Activated naive CD4-positive, alpha-beta T cell treated with anti-CD3 and anti-CD28 coated beads, Interleukin-2, amount 50 U/mL, for 72 hours (primary cell): ENCODE measurements at places on chromosomes 7 and 10.

GRCh38 chr7:85475071-85475470, 288.2 kb upstream of the SEMA3D start:
- DNase-seq = no peak

DNA sequence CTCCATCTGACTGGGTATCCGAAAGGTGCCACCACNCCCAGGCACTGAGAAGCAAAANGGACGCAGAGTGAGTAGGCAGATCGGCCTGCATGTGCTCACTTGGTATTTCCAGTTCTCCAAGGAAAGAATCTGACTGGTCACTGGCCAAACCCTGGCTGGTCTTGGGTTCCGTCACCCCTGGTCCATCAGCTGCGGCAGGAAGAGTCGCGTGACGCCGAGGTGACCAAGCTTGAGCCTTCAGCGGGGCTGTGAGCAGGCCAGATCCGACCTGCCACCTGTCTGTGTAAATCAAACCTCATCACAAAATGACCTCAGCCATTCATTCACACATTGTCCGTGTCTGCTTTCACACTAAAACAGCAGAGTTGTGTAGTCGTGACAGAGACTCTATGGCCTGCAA, 28.8 kb upstream of the CHST15 start:
- no peak for DNase-seq

- DNase-seq = no peak
These were observed 859.2 kb downstream of the GATA3 start for GRCh38 chr10:8913720-8914119.

DNA sequence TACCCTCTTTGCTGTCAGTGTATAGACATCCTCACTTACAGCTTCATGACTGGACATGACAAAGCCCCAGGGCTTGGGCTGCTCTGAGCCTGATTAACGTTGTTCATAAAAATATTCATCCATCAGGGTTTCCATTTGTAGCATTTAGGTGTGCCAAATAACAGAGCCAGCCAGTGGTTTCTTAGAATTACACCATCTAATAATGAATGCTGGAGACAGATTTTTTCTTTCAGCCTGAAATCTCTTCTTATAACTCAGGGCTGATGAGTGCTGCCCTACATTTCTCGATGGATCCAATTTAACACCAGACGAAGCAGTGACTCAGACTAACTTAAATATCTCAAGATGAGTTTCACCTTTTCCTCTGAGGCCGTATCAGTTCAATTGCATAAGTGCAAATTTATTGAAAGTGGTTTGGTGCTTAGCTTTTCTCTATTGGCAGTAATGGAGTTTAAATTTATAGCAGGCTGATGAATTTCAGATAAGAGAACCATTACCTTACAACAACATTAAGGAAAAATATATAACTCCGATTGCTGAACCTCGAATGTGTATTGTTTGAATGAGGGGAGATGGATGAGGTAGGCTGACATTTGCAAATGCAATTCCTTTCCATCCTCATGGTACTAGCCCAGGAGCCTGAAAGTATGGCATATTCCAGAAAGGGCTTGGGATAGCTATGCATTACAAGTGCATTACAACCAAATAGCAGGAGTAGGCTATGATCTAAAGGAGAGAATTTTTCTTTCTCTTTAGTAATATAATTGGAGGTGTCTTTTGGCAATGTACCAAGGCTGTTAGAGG, 900.6 kb downstream of the KCNMA1 start:
- no peak for DNase-seq

DNA sequence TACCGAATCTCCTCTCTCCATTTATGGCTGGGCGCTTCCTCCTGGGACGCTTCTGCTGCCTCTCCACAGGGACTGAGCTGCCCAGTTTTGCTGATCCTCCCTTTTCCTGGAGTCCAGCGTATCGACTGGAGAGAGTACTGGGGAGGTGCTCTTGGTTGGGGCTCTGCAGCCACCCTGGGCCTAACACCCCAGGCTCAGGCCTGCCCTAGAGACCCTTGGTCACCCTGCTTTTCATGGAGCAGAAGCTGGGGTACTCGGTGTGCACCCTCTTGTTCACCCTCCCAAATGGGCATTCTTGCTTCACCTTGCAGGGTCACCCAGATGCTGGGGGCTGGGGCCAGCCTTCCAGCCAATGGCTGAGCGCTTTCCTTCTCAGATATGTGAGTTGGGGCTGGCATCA, 88.8 kb upstream of the RET start:
- no peak for DNase-seq

DNA sequence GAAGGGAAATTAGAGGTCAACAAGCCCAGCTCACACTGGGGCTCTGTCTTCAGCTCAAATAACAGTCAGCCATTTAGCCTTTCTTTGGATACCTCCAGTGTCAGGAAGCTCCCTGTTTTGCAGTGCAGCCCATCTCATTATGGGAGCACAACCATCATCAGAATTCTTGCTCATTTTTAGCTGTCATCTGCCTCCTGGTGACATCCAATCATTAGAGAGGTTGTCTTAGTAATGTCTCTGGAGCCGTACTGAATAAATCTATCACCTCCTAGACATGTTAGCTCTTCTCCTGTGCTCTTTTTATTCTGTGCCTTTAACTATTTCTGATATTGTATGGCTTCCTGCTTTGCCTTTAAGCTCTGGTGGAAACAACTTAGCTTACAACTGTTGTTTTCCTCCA, 74.5 kb downstream of the CHRM2 start:
- DNase-seq = no peak

DNA sequence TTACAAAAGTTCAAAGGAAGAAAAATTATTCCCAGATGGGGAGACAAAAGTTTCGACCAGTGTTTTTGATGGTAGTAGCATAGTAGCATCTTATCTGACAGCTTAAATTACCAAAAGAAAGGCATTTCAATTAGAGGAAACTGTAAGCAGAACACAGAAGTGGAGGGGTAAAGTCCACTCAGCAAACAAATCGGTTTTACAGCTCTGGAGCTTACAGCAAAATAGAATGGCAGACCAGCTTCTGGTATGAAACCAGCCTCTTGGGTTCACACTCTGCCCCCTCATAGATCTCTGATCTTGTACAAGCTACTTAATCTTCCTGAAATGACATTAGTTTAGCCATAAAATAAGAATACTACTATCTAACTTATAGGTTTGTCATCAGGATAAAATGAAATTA, 118.6 kb downstream of the RNF32 start:
- no peak for DNase-seq

DNA sequence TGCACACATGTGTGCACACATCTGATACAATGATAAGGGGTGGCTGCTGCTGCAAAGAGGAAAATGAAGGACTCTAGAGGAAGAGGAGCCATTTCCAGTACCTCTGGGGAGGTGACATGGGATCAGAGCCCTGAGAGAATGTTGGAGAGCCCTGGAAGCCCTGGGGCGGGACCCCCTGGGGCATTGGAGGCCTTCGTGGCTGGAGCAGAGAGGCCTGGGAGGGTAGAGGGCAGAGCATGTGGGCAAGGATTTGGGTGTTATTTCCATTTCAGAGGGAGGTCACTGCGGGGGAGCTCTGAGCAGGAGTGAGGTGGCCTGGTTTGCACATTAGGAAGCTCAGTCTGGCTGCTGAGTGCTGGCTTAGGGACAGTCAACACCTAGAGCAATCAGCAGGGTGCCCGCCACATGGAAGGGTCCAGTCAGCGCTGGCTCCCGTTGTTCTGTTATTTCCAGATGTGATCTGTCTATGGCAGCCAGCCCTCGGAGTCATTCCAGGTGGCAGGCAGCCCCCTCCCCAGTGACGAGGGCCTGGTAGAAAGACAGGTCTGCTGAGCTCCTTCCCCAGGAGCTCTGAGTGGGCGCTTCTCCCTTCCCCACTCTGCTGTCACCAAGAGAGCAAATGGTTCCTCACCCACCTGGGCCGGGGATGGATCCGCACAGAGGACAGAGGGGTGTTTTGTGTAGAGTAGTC, 24.1 kb upstream of the BTBD16 start:
- no peak for DNase-seq
